Activated effector memory CD4-positive, alpha-beta T cell treated with anti-CD3 and anti-CD28 coated beads, Interleukin-2, amount 50 U/mL, for 16 hours (primary cell): ENCODE measurements at places on chromosomes 7 and 10.

DNA sequence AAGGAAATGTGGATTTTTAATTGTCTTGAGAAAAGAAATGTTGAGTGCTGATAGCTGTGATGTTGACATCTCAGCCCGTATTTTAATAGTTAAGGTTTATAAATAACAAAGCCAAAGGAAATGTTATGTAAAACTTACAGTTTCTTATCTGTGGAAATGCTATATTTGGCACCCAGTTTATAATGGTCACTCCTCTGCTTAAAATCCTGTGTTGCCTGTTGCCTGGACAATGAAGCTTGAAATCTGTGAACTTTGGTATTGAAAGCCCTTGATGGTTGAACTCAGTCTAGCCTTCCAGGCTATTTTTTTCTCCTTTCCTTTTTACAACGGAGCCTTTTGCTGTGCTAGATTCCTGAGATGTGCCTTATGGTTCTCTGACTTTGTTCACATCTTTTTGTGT lies 46.5 kb downstream of the MCU start:
- no peak for DNase-seq

DNA sequence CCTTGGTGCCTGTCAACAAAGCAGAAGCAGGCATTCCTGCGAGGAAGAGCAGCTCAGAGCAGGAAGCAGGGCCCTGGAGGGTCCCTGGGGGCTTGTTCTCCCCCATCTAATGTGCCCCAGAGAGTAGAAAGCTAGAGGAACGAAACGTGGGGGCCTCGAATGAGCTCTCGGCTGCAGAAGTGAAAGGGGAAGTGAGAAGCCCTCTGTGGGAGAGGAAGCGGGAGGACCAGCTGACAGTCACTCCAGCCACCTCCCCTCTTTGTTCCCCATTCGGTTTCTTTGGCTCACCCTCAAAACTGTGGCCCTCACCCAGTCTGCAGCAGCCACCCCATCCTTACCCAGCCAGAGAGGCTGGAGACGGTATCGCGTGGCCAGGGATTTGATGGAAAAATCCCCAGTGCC lies 25.0 kb downstream of the C10orf105 start:
- DNase-seq: peak; percentile 71

GRCh38 chr10:94193466-94193924 lies 169.2 kb downstream of the NOC3L start:
- DNase-seq: no peak

DNA sequence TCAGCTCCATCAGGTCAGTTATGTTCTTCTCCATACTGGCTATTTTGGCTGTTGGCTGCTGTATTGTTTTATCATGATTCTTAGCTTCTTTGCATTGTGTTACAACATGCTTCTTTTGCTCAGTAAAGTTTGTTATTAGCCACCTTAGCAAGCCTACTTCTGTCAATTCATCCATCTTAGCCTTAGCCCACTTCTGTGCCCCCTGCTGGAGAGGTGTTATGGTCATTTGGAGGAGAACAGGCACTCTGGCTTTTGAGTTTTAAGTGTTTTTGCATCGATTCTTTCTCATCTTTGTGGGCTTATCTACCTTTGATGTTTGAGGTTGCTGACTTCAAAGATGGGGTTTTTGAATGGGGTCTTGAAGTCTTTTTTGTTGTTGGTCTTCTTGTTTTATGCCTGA lies 204.6 kb upstream of the FOXP2 start:
- DNase-seq: no peak

- DNase-seq: no peak
Measured at GRCh38 chr10:72022228-72022627, 58.0 kb downstream of the CHST3 start.

DNA sequence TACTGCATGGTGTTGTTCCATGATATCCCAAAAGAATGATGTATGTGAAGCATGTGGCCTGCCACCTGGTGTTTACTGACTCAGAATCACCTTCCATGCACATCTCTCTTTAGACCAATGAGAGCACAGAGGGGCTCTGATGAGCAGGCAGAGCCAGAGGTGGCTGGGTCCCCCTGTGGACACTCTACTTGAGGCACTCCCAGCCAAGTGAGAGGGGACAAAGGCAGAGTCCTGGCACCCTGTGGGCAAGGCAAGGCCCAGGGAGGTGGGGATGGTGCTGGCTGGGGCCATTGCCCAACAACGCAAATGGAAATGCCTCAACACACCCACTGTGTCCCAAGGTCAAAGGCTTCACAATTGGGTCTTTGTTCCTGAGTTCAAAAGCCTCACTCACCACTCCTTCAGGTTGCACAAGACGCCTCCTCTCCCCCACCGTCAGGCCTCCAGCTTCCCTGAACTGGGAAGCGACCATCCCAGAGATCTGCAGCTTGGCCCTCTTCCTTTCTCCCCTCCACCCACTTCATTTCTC lies 164.6 kb downstream of the NEURL1 start:
- DNase-seq: no peak

DNA sequence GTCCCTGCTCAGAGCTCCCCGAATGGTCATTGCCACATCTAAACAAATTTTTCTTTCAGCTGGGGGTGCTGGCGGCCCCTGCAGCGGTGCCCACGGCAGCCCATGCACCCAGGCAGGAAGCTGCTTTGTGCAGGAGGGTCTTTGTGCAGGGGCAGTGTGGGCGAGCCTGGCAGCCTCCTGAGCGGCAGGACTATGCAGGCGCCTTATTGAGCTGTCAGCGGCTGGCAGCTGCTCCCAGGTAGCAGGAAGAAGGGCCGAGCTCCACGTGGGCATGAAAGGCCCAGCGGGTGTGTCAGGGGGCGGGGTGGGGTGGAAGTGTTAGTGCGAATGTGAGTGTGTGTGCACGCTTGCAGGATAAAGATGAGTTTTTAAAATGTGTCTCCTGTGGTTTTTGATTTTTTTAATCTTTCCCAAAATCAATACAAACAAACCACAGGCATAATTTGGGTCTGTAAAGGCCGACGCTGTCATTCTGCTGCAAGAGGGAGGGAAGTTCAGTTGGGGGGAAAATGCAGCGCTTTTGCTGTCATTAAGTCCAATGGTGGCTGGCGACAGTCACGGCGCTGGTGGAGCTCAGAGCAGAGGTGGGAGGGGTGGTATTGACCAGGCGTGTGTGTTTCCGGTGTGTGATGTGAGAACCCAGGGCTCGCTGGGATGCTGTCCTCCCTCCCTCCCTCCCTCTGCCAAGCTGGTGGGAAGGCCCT lies 83.9 kb downstream of the LHPP start:
- no peak for DNase-seq

GRCh38 chr10:28276384-28276783 lies 26.5 kb downstream of the MPP7 start:
- DNase-seq: no peak

- DNase-seq: no peak
Measured at GRCh38 chr10:126421756-126422256, 33.5 kb upstream of the ADAM12 start.

DNA sequence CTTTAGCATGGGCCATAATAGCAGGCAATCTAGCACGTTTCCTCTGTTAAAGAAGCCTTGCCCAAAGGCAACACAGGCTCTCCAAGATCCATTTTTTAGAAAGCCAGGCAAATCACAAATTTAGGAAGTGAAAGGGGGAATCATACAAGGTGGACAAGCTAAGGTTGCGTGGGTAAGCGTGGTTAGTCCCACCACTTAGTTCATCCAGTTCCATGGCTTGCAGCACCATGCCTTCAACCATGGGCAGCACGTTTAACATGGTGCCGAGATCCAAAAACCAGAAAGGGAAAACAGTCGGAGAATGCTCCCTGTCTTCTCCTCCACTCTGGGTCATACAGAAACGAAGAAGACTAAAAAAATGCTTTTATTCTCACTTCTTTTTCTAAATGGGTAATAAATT lies 234.4 kb upstream of the IMMP2L start:
- no peak for DNase-seq

GRCh38 chr7:23105086-23105643 lies 420 bp upstream of the KLHL7 start:
- no peak for DNase-seq
